ENCODE measurements at places on chromosomes 7 and 10.

DNA sequence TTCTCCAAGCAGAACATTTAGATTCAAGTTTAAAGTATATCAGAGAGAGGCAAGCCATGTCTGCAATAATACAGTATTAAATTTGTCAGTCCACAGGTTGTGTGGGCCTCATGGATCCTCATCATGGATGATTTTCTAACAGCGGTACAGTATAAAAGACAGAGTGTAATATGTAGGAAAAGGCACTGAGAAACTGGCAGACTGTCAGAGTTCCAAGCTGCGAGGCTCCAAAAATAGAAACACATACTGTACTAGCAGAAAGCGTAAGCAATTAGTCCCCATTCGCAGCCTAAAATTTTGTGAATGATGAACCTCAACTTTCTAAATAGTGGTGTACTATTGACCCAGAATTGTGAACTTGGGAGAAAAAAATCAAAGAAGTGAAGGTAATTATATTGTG lies 933.3 kb downstream of the XPNPEP1 start:
- H3K27me3 ChIP-seq, result no peaks in the 10 kb centered on the region
- no peaks in the 10 kb centered on the region for H3K4me1 ChIP-seq
- no peak overlapping the region for H3K4me3 ChIP-seq
- H3K36me3 ChIP-seq, result no peaks in the 10 kb centered on the region

GRCh38 chr7:125592331-125592730 lies 662.7 kb upstream of the POT1 start:
- H3K36me3 ChIP-seq, result no peaks in the 10 kb centered on the region
- no peaks in the 10 kb centered on the region for H3K27me3 ChIP-seq
- DNase-seq, result no peak
- no peak overlapping the region for H3K4me3 ChIP-seq
- no peak overlapping the region for H3K27ac ChIP-seq
- no peaks in the 10 kb centered on the region for H3K4me1 ChIP-seq

DNA sequence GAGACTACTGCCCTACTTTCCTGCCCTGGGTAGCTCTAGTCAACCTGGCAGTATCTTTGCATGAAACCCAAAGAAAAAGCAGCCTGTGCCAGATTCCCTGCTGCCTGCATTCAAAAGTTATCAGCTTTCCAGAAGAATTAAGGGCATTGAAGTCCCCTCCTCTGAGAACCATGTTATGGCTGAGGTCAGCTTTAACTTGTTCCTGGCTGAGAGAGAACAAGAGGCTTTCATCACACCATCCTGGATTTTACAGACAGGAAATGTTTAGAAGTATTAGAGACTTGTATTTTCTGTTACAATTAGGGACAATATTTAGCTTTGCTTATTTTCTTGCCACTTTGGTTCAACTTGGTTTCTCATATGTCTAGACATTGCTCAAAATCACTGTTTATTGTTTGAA lies 238.8 kb downstream of the ARL4A start:
- DNase-seq, result no peak
- H3K27ac ChIP-seq, result no peak overlapping the region
- H3K27me3 ChIP-seq, result no peaks in the 10 kb centered on the region
- H3K4me1 ChIP-seq, result no peaks in the 10 kb centered on the region
- no peaks in the 10 kb centered on the region for H3K36me3 ChIP-seq

GRCh38 chr7:13057462-13058200 lies 370.2 kb downstream of the ARL4A start:
- no peak for DNase-seq
- no peaks in the 10 kb centered on the region for H3K27me3 ChIP-seq
- H3K4me1 ChIP-seq, result peaks cover 7% of the 10 kb centered on the region
- peak overlapping the region; percentile 24 for H3K27ac ChIP-seq

DNA sequence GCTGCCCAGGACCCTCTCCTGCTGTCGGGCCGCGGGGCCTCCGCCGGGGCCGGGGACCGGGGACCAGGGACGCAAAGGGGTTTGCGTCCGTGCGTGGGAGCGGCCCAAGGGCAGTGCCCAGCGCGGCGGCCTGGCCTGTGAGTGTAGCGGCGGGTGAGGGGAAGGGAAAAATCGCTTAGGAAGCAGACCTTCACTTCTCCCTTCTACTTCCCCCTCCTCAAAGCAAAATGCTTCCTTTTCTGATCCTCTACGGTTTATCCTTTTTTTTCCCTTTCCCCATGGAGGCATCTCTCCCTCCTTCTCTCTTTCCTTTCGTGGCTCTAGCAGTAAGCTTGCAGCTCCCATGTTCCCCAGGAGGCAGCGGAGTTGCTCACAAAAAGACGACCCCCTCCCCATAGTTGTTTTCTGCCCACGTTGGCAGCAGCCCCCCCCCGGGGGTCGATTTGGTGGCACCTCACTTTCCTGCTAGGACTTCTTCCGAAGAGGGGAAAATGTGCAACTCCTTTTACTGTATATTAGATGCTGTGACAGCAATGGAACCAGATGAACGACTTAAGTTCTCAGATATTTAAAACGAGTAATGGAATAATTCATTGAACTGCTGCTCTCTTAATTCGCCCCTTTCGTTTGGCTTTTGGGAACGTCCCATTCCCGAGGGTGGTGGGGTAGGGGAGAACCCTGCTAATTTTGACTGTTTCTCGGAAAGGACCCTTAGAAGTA lies 724 bp downstream of the CAPZA2 start:
- H3K4me1 ChIP-seq, result peaks cover 30% of the 10 kb centered on the region
- H3K27ac ChIP-seq, result peak overlapping the region; percentile 99

- H3K4me1 ChIP-seq, result peaks cover 26% of the 10 kb centered on the region
- peak; percentile 39 for DNase-seq
- no peaks in the 10 kb centered on the region for H3K36me3 ChIP-seq
- no peak within 1 kb of the TSS for H3K27ac ChIP-seq
- H3K27me3 ChIP-seq, result peaks cover 34% of the 10 kb centered on the region
- peak within 1 kb of the TSS; percentile 54 for H3K4me3 ChIP-seq
Measured at GRCh38 chr10:111076682-111077478, at the start of gene ADRA2A. ADRA2A (plus strand) TSS chr10:111077029; CDS start chr10:111077997, 968 bp downstream.

DNA sequence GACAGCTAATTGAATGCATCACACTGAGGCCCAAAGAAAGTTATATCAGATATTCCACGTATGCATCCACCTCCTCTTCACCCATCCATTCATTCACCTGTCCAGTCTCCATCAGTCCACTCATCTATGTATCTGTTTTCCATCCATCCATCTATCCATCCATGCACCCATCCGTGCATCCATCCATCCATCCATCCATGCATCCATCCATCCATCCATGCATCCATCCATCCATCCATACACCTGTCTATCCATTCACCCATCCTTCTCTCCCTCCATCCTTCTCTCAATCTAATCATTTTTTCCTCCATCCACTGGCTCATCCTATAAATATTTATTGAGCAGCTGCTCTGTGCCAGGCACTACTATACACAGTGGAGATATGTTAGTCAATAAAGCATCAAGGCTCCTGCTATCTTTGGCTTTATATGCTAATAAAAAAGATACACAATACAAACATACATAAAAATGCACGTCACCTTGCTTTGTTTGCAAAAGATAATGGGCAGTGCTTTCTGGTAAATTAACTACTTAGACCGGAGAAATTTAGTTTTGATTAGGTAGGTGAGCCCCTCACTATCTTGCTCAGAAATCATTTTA lies 442.0 kb upstream of the KLF6 start:
- H3K27ac ChIP-seq, result no peak overlapping the region
- H3K36me3 ChIP-seq, result no peaks in the 10 kb centered on the region
- no peak for DNase-seq
- H3K4me3 ChIP-seq, result no peak overlapping the region

GRCh38 chr10:29689001-29689400 lies 54.2 kb upstream of the SVIL start:
- H3K36me3 ChIP-seq, result no peaks in the 10 kb centered on the region
- DNase-seq, result no peak
- H3K27me3 ChIP-seq, result no peaks in the 10 kb centered on the region
- H3K4me3 ChIP-seq, result no peak overlapping the region

GRCh38 chr7:101173752-101174244 lies 6.3 kb downstream of the NAT16 start:
- no peaks in the 10 kb centered on the region for H3K36me3 ChIP-seq
- peak; percentile 52 for DNase-seq
- no peak overlapping the region for H3K27ac ChIP-seq
- H3K4me3 ChIP-seq, result peak overlapping the region; percentile 16
- peaks cover 36% of the 10 kb centered on the region for H3K27me3 ChIP-seq
